Glutamatergic neuron (in vitro differentiated cells): ENCODE measurements at places on chromosomes 13 and 19.

GRCh38 chr19:17048885-17049453, 22.4 kb upstream of the CPAMD8 start:
- H3K36me3 ChIP-seq = no peaks in the 10 kb centered on the region
- H3K27me3 ChIP-seq = no peaks in the 10 kb centered on the region
- H3K4me1 ChIP-seq = peaks cover 2% of the 10 kb centered on the region
- no peak overlapping the region for H3K4me3 ChIP-seq
- no peak overlapping the region for H3K27ac ChIP-seq

DNA sequence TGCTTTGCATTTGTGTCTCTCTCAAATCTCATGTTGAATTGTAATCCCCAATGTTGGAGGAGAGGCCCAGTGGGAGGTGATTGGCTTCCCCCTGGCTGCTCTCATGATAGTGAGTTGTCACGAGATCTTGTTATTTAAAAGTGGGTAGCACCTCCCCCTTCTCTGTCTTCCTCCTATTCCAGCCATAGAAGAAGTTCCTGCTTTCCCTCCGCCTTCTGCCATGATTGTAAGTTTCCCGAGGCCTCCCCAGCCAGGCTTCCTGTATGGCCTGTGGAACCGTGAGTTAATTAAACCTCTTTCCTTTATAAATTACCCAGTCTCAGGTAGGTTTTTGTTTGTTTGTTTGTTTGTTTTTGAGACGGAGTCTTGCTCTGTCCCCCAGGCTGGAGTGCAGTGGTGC, 3.8 kb downstream of the LILRA4 start:
- no peak for DNase-seq
- H3K4me3 ChIP-seq = no peak overlapping the region
- H3K27ac ChIP-seq = no peak overlapping the region
- H3K36me3 ChIP-seq = peaks cover 4% of the 10 kb centered on the region
- peaks cover 7% of the 10 kb centered on the region for H3K4me1 ChIP-seq
- H3K27me3 ChIP-seq = no peaks in the 10 kb centered on the region

DNA sequence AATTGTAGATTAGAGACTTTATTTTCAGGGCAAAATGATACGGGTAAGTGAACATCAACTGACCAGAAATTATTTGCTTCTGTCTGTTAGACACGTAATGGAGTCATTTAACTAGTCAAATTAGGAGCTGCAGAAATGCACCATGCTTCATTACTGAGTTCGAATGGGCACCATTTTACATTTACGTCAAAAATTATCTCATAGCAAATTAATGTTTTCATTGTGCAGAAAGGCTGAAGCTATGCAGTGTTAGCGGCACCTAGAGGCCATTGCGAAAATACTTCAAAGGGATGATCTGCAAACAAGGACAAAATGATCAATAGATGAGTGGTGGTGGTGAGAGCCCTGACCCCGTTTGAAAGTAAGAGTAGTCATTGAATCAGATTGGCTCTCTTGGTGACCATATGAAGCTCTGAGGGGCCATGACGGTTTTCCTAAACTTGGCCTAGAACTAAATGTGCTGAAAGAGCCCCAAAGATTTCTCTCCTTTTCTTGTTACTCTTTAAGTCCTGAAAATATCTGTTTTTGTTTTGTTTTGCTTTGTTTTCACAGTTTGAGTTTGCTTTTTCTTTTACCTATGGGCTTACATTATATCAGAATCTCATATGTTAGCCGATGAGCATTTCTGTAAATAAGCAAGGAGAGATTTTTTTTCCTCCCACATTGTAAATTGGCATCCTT, 277.9 kb downstream of the ZNF536 start:
- H3K36me3 ChIP-seq = no peaks in the 10 kb centered on the region
- H3K27ac ChIP-seq = no peak overlapping the region
- H3K27me3 ChIP-seq = peaks cover 9% of the 10 kb centered on the region
- peaks cover 29% of the 10 kb centered on the region for H3K4me1 ChIP-seq
- DNase-seq = peak; percentile 58

- no peak overlapping the region for H3K4me3 ChIP-seq
- H3K27me3 ChIP-seq = no peaks in the 10 kb centered on the region
- no peaks in the 10 kb centered on the region for H3K4me1 ChIP-seq
- no peak for DNase-seq
- no peaks in the 10 kb centered on the region for H3K36me3 ChIP-seq
Observed at GRCh38 chr13:54004026-54004699, 975.5 kb downstream of the OLFM4 start.

DNA sequence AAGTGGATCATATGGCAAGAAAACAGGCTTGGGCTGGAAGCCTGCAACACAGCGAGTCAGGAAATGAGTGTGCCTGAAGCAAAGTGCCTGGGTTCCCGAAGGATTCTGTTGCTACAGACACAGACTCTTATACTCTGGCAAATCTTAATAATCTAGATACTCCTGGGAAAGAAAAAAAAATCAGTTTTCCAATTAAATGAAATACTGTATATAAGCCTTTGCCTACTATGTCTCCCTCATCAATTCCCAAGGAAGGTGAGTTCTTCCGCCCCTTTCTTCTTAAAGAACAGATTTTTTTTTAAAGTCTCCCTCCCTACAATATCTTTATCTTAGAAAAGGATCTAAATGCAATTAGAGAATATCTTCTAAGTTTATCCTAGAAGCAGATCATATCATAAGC, 10.3 kb downstream of the ZFP82 start:
- H3K4me3 ChIP-seq = no peak overlapping the region
- no peak for DNase-seq
- no peaks in the 10 kb centered on the region for H3K4me1 ChIP-seq
- peaks cover 22% of the 10 kb centered on the region for H3K36me3 ChIP-seq
- H3K27me3 ChIP-seq = peaks cover 1% of the 10 kb centered on the region
- no peak overlapping the region for H3K27ac ChIP-seq

GRCh38 chr19:13215572-13216380, 65.6 kb downstream of the IER2 start:
- H3K27ac ChIP-seq = no peak overlapping the region
- H3K4me1 ChIP-seq = peaks cover 7% of the 10 kb centered on the region
- no peak for DNase-seq
- peaks cover 8% of the 10 kb centered on the region for H3K27me3 ChIP-seq
- H3K4me3 ChIP-seq = no peak overlapping the region

GRCh38 chr13:40787062-40787461, 2.3 kb upstream of the SLC25A15 start:
- no peak for DNase-seq
- peaks cover 2% of the 10 kb centered on the region for H3K27me3 ChIP-seq
- H3K4me1 ChIP-seq = no peaks in the 10 kb centered on the region
- no peak overlapping the region for H3K4me3 ChIP-seq
- H3K36me3 ChIP-seq = no peaks in the 10 kb centered on the region
